T-cell (primary cell): ENCODE measurements at places on chromosomes 4 and X.
A peak's percentile ranks its signal among the peaks of the same experiment; 100 is the strongest.

GRCh38 chr4:37976991-37977470 lies 16.8 kb downstream of the PTTG2 start:
- peak; percentile 74 for DNase-seq

DNA sequence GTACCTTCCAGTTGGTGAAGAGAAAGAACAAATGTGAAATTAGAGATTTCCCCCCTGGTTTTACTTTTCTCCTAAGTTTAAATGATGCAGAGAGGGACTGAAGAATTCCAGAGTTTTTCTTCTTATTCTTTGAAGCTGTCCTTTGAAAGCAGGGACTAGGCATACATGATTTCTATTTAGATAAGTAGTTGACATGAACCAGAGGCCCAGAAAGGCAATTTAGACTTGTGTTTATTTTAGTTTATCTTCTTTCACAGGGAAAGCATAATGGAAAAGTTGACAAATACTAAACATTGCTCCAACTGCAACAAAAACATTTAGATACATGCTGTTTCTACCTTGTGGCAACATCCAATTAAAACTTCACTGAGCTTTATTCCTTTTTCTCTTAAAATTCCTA lies 32.0 kb downstream of the PTPN13 start:
- DNase-seq: no peak

- DNase-seq: no peak
These were observed 454.9 kb upstream of the FAT1 start for GRCh38 chr4:187178587-187178986.

- no peak for DNase-seq
These were observed 20.3 kb upstream of the HMX1 start for GRCh38 chr4:8891646-8892555.

GRCh38 chr4:55435141-55435841 lies 39.5 kb downstream of the TMEM165 start:
- peak; percentile 6 for DNase-seq

- DNase-seq: no peak
These were observed 158.7 kb downstream of the SPRY1 start for GRCh38 chr4:123555233-123555806.

DNA sequence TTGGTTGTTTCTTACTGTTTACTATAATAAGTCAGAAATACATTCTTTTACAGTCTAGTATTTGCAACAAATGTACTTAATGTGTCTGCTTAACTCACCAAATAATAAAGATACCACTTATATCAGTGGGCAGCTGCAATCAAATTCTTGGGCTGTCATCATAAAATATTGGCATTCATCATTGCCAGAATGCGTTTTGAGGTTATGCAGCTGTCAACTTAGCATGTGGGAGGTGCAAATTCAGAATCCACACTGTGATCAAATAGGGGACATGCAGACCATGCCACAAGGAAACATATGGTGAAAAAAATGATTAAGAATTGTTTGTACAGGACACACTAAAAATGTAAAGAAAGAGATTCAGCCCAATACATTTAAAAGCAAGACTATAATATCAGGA lies 86.5 kb downstream of the HCCS start:
- no peak for DNase-seq

- DNase-seq: no peak
These were observed 664.0 kb upstream of the PCDH7 start for GRCh38 chr4:30056016-30056766.

- DNase-seq: no peak
These were observed 144.1 kb downstream of the FRYL start for GRCh38 chr4:48635980-48636379.

DNA sequence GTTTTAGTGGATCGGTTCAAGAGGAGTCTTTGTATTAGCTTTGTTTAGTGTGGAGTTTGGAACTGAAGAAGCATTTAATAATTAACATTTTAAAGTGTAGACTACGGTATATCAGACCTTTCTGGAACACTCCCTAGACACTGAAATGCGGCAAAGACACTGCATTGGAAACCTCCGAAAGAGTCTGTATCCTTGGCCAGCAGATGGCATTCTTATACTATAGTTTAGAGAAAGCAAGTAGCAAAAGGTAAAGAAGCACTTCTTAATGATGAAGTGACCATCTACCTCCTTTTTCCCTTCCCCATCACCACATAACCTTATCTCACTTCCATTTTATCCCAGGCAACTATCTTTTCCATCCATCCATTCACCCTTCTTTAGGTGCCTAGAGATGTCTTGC lies 7.6 kb downstream of the FABP2 start:
- DNase-seq: no peak

- DNase-seq: no peak
These were observed 31.3 kb downstream of the MID1 start for GRCh38 chrX:10589098-10589497.

- no peak for DNase-seq
These were observed 156.6 kb upstream of the CTSO start for GRCh38 chr4:156109943-156110900.
